ENCODE measurements at places on chromosomes 1 and 21.
A peak's percentile ranks its signal among the peaks of the same experiment; 100 is the strongest.

- DNase-seq, result peak; percentile 55
Measured at GRCh38 chr1:109840011-109840629, 70.5 kb upstream of the CSF1 start.

- peak; percentile 63 for DNase-seq
Measured at GRCh38 chr1:168057921-168058320, 78.8 kb downstream of the GPR161 start.

GRCh38 chr1:31523012-31523411 is 53.3 kb upstream of the TINAGL1 start:
- no peak for DNase-seq

DNA sequence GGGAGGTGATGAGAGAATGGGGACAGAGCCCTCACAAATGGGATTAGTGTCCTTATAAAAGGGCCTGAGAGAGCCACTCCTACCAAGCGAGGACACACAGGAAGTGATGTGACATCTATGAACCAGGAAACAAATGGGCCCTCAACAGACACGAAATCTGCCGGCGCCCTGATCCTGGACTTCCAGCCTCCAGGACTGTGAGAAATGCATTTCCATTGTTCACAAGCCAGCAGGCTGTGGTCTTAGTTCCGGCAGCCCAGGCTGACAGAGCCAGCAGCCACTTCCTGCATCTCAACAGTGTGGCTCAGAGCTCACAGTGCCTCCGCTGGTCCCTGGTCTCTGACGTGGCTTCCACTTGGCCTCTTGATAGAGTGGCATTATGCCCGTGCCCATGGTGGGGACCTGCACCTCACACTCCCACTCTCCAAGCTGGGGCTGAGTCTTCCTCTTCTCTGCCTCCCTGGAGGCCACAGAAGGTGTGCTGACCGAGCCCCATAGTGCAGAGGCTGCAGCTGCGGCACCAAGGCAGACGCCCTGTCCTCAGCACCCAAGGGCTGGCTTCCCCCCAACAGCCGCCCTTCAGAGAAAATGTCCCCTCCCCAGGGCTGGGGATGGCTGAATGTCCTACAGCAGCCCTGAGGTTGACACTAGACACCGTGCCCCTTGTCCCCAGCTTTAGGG is 44.9 kb downstream of the ACOT7 start:
- DNase-seq, result peak; percentile 32

- DNase-seq, result no peak
Measured at GRCh38 chr1:221022331-221022730, 143.1 kb downstream of the HLX start.

DNA sequence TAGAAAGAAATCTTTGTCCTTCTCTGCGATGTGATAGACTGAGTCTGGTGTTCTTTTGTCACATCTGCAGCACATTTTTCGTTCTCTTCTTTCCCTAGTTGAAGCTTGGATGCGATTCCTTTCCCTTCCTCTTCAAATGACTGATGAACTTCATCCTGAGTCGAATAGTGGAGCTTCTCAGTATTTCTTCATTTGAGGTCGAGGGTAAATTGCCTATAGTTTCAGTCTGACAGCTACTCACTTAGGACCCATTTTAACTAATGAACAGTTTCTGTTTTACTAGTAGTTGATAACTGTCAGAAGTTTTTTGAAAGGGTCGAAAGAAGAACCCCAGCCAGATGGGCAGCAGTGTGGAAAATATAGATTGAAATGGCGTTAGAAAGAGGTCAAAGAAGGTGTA is 4.7 kb upstream of the REG4 start:
- no peak for DNase-seq

DNA sequence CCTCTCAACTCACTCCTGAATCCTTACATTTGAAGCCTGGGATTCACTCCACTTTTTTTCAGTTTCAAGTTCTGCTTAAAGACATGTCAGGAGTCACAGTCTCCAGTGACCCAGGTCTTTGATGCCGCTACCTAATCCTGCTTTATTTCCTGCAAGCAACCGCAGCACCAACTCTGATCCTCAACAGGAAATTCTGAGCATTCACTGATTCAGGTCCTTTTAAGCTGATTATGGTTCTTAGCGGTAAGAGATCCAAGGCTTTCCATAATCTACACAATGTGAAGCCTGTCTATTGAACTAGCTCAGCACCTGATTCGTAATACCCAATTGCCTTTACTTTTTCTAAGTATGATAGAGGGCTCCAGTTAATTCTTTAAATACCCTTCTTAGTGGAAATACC is 43.7 kb upstream of the PIGC start:
- DNase-seq, result no peak

- no peak for DNase-seq
Measured at GRCh38 chr1:165424454-165425216, 20.3 kb downstream of the RXRG start.

GRCh38 chr1:201759194-201759815 is 69.7 kb upstream of the IPO9 start:
- peak; percentile 59 for DNase-seq

DNA sequence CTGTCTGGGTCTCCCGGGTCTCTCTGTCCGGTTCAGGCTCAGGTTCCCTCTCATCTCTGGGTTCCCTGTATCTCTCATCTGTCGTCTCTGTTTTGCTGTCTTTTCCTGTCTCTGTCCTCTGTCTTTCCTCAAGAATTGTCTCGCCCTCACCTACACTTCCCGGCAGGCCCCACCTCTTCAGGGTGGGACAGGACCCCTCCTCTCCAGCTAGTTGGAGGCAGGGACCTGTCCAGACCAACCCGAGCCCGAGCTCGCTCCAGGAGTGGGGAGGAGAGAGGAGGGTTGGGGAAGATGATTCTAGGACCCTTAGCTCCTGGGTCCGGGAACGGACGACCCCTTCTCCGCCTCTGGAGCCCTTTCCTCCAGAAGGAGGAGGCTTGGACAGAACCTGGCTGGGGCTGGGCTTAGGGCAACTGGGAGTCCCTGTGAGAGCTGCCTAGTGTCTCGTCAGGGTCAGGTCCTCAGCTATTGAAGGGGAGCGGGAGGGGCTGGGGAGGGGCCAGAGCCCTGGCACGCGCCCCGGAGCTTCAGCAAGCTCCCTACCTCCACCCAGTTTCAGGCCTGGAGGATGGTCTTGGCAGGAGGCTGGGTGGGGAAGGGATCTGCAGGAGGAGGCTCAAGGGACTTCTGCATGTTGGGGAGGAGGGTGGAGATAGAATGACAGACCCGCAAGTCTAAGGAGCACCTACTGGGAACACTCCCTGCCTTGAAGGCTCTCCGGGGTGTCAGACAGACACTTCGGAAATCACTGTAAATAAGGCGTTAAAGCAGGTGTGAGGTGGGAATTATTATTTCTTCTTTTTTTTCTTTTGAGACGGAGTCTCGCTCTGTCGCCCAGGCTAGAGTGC is 26.3 kb upstream of the EPB41 start:
- no peak for DNase-seq

- DNase-seq, result peak; percentile 34
Measured at GRCh38 chr1:227330279-227331076, 12.2 kb upstream of the CDC42BPA start.

- DNase-seq, result no peak
Measured at GRCh38 chr1:66585002-66585401, 51.0 kb downstream of the SGIP1 start.
